Suppressor macrophage (primary cell): ENCODE measurements at places on chromosomes 6 and 20.

- no peak for DNase-seq
These were observed 1.7 kb downstream of the KCTD20 start for GRCh38 chr6:36444470-36444869.

- no peak for DNase-seq
These were observed 13.5 kb upstream of the NT5E start for GRCh38 chr6:85436411-85436810.

- DNase-seq: no peak
These were observed 89.8 kb downstream of the SCAF8 start for GRCh38 chr6:154822947-154823558.

GRCh38 chr6:37517411-37517812 lies 17.7 kb upstream of the CCDC167 start:
- peak; percentile 29 for DNase-seq

DNA sequence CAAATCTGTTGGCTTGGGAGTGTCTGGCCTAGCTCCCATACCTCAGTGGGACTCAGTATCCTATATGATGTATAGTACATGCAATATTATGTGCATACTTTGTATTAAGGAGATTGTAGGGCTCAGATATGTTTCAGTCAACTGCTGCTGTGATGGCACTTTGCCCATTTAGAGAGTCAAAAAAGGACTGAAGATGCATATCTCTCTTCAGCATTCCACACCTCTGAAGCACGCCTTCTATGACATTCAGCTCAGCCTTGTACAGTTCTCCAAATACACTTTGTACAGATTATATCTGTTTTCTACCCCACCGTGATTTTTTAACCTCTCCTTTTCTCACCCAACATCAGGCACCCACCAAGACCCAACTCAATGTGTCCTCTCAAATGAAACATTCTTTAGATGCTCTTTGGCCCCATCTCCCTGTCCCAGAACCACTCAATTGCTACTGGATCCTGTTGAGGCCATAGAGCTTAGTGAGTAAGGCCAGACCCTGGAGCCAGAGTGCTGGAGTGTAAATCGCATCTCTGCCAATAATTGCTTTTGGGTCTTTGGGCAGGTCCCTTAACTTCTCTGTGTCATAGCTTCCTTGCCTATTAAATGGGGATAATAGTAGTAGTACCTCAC lies 15.6 kb downstream of the ENPP1 start:
- no peak for DNase-seq

- DNase-seq: no peak
These were observed 96.8 kb downstream of the PDE10A start for GRCh38 chr6:165566088-165566828.

DNA sequence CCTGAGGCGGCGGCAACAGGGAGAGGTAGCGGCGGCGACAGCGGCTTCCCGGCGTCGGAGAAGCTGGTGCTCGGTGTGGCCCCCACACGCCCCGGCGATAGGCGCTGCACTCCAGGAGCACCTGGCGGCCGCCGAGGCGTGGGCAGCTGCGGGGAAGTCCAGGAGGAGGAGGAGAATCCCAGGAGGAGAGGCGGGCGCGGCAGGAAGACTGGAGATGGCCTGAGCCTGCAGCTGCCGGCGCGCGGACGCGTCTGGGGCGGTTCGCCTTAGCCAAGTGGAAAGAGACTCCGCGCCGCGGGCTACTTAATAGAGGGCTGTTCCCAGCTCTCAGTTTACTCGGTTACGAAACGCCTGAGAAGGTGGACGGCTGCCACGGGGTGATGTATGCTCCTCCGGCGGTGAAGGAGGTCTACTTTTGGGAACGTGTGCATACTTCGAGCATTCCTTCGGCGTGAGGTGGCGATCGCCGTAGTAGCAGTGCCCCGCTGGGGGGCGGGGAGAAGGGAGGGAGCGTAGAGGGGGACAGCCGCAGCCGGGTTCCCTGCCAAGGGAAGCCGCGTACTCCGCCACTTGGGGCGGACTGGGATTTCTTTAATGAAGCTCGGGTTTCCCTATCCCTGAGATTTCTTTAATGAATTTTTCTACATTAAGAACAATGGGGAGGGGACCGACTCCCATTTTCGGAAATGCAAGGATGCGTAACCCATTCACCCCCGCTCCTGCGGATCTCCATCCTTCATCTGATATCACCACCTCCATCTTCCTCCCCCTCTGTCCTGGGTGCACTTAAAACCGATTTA lies at the start of gene COL12A1:
TSS of gene COL12A1 (minus strand) at position 278 of the 800 bp plus-strand sequence. CDS start 3,261 bp downstream, outside the sequence.
- DNase-seq: no peak

- no peak for DNase-seq
These were observed 10.7 kb upstream of the PRR18 start for GRCh38 chr6:166318649-166319600.

DNA sequence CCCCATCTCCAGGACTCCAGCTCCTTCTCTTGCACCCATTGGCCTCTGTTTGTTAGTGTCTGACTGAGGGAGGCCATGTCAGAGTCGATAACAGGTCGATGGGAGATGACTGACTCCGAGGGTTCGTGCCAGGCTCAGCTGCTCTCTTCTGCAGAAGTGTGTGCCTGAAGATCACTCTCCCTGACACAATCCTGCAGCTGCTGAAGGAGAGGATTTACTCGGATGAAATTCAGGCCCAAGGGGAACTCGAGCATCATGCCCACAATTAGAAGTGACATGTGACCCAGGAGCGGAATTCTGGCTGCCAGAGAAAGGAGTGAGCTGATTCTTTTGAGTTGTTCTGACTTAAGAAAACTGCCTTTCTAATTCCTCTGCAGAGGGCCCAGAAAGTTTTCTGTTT lies 318.2 kb downstream of the MAFB start:
- DNase-seq: no peak

DNA sequence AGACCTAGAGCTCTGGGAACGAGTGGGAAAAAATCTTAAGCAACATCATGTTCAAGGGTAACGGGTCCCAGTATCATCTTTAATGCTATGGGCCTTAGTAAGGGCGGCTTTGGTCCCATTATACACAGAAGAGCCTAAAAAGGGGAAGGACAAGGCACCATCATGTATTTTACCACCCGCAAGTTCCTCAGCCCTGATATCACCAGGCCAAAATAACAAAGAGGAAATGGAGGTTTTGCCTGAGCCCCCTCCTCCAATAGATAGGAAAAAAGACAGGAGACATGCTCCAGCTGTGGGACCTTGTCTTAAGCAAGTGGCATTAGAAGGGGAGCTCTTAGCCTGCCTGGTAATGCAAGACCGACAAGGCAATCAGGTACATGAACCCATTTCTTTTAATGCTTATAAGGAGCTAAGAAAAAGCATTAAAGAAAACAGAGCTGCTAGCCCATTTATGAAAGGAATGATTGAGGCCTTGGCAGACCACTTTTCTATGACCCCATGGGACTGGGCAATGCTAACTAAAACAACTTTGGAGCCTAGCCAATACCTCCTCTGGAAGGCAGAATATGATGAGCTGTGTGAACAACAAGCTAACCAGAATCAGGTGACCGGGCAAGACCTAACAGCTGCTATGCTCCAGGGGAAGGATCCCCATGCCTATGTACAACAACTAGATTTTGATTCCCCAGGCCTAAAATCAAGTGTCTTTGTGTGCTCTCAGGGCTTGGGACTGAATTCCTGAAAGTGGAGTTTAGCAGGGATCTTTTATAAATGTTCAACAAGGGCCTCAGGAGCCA lies 23.2 kb downstream of the HLA-DPA1 start:
- DNase-seq: peak; percentile 53

DNA sequence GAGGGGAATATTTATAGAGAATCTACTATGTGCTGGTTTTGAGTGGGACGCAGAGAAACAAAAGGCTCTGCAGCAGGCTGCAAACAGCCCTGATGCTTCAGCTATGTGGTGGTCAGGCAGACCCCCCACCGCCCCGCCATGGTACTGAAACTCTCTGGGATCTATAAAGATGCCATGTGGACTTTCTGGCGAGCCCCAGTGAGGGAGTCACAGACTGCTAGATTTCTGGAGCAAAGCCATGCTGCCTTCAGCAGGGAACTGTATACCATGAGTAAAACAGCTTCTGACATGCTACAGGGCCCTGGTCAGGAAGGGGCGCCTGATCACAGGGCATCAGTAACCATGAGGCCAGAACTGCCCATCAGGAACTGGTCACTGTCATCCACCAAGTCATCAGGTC lies 19.2 kb upstream of the BPIFB1 start:
- DNase-seq: no peak

DNA sequence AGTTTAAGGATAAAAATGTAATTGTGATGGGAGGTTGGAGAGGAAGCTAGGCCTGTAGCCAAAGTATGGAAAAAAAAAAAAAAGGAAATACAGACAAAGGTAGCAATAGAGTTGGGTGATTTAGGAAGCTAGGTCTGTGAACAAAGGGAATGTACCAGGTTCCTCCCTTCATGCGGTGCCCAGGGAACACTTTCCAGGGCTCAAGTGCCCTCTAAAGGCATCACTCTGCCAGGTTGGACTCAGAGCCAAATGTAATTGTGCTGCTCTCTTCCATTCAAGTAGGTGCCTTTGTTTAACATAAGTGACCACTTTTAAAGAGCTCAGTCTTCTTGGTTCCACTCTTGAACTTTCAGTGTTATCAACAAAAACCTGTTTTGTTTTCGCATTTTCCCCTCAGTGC lies 159.7 kb upstream of the AHI1 start:
- DNase-seq: no peak

- DNase-seq: no peak
These were observed 9.1 kb downstream of the RBCK1 start for GRCh38 chr20:416950-417800.

- DNase-seq: no peak
These were observed 27.7 kb downstream of the IL20RA start for GRCh38 chr6:137017081-137017480.

- no peak for DNase-seq
These were observed 104.0 kb downstream of the MKKS start for GRCh38 chr20:10330071-10330470.

- DNase-seq: no peak
These were observed 663.4 kb upstream of the DEFB115 start for GRCh38 chr20:30594112-30594511.
